Panc1 (cell line): ENCODE measurements at places on chromosomes 3 and 15. TPM values are rescaled to one million over a fixed set of nuclear protein-coding genes. Genes with fewer than 3 reads are reported as not detected.

Gene TMCO5A
- total RNA-seq: not detected

Gene GOLGA8A
- 99.1 TPM for total RNA-seq

GRCh38 chr15:80887148-80887547 lies 102.5 kb downstream of the MESD start:
- H3K4me1 ChIP-seq: 0 out of 2 replicates have a peak, but pooled peaks cover 4% of the 10 kb centered on the region
- H3K27ac ChIP-seq: no peak overlapping the region
- DNase-seq: no peak
- H3K4me3 ChIP-seq: no peak overlapping the region
- no peaks in the 10 kb centered on the region for H3K36me3 ChIP-seq
- peaks cover 12% of the 10 kb centered on the region; the same call in 1 of the 2 replicates for H3K27me3 ChIP-seq

GRCh38 chr3:135453326-135453725 lies 512.2 kb upstream of the PPP2R3A start:
- no peaks in the 10 kb centered on the region for H3K36me3 ChIP-seq
- no peak for DNase-seq
- peaks cover 8% of the 10 kb centered on the region for H3K27me3 ChIP-seq
- no peak overlapping the region for H3K4me3 ChIP-seq
- no peak overlapping the region for H3K27ac ChIP-seq

- no peak overlapping the region for H3K4me3 ChIP-seq
- no peak overlapping the region for H3K27ac ChIP-seq
- DNase-seq: no peak
- H3K4me1 ChIP-seq: no peaks in the 10 kb centered on the region
Measured at GRCh38 chr3:59240666-59241255, 190.9 kb upstream of the CFAP20DC start.

DNA sequence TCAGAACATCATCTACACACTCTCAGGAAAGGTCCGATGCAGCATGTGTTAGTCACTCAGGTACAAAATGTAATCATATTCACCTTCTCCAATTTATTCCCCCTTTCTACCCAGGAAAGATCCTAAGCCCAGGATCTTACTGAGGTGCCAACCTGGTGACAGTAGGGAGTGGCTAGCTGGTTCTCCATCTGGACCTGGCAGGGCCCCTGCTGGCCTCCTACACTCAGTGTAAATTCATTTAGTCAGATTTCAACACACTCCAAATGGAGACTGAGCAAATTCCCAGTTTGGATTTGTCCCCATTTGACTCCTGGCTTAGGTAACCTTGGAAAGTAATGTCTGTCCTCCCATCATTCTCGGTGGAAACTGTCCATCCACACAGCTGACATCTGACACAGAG lies 47.3 kb downstream of the SYNPR start:
- DNase-seq: no peak
- no peaks in the 10 kb centered on the region for H3K4me1 ChIP-seq
- no peak overlapping the region for H3K27ac ChIP-seq
- H3K27me3 ChIP-seq: no peaks in the 10 kb centered on the region
- H3K4me3 ChIP-seq: no peak overlapping the region

- H3K4me3 ChIP-seq: no peak overlapping the region
- no peaks in the 10 kb centered on the region for H3K36me3 ChIP-seq
- no peaks in the 10 kb centered on the region for H3K27me3 ChIP-seq
- H3K27ac ChIP-seq: no peak overlapping the region
- DNase-seq: no peak
Measured at GRCh38 chr3:154473769-154474168, 43.8 kb upstream of the GPR149 start.

GRCh38 chr3:14456794-14457193 lies 54.4 kb downstream of the SLC6A6 start:
- no peaks in the 10 kb centered on the region for H3K36me3 ChIP-seq
- H3K27ac ChIP-seq: peak overlapping the region; percentile 34; the same call in 1 of the 2 replicates
- H3K4me3 ChIP-seq: no peak overlapping the region
- no peaks in the 10 kb centered on the region for H3K27me3 ChIP-seq

DNA sequence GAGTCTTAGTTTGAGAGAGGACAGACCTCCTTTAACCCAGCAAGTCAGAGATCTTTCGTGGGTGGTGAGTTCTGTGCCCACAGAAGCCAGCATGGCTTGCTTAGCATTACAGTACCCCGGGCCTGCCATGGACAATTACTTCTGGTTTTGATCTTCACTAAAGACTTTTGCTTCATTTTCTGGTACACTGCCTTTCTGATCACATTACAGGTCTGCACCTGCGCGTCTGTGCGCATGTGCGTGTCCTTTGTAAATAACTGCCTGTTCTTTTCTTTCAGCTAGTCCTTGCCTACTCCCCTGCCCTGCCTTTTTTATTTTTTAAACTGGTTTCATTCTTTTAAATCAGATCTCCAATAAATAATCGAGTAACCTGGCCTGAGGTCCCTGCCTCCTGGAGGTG lies 57.1 kb upstream of the CMTM8 start:
- no peak for DNase-seq
- no peaks in the 10 kb centered on the region for H3K27me3 ChIP-seq
- H3K4me3 ChIP-seq: no peak overlapping the region
- H3K4me1 ChIP-seq: peaks cover 5% of the 10 kb centered on the region
- H3K36me3 ChIP-seq: no peaks in the 10 kb centered on the region
